ENCODE measurements at places on chromosomes 12 and 14. TPM values are rescaled to one million over a fixed set of nuclear protein-coding genes. Genes with fewer than 3 reads are reported as not detected.

REP15 gene
- 0.94 TPM for total RNA-seq

MYH7 gene
- total RNA-seq, result not detected

RNASE7 gene
- total RNA-seq, result not detected

EFS gene
- total RNA-seq, result not detected

NR1H4 gene
- total RNA-seq, result not detected

JAG2 gene
- 160 TPM for total RNA-seq

HOXC6 gene
- 6.2 TPM for total RNA-seq

DDX54 gene
- total RNA-seq, result 79.6 TPM
